Spinal cord (tissue), 10 donors: ENCODE measurements at places on chromosomes 7 and 10.

DNA sequence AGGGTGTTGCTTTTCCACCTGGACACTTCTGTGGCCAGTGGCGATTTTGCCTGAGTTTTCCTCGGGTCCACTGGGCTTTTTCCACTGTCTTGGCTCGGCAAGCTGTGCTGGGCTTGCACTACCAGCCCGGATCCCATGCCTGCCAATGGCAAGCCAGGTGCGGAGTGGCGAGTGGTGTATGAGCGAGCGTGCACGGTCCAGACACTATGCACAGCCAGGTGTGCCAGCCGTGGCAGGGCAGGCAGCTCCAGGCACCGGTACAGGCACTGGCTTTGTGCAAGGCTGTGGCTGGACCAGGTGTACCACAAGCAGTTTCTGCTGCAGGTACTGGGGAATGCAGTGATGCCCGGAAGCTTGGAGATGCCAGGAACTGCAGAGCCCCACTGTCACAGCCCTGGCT is 22.1 kb downstream of the INPP5F start:
- no peak for DNase-seq

DNA sequence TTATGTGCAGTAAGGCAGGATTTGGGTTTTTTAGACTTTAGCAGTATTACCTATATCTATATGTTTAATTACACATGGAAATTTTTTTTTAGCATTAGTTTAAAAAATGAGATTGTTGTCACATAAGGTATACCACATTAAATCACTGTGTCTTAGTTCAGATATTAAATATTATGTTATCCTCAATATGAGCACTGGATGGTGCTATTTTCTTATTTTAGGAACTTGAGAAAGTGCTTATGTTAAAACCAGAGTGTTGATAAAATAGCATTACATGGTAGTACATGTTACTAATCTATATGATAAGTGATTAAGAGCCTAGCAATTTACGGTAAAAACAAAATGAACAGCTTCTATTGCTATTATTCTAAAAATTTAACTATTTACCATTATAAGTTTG is 28.8 kb downstream of the MIOS start:
- DNase-seq: no peak

DNA sequence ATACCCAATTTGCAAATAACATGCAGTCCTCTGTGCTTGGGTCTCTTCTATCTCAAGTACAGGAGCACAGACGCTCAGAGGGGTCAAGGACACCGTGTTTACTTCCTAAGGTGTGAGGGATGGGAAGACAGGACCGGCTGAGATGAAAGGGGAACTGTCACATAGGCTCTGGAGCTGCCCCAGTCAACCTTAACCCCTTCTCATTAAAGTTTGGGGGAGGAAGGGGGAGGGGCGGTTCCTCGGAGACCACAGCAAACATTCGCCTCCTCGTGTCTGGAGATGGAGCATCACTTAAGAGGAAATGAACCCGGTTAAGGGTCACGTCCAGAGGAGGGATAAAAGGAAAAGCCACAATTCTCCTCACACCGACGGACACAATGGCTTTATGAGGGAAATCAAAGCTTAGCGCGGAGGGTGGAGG is 1.1 kb downstream of the SH3PXD2A start:
- no peak for DNase-seq

GRCh38 chr10:89494575-89494974 is 40.8 kb downstream of the SLC16A12 start:
- DNase-seq: no peak

DNA sequence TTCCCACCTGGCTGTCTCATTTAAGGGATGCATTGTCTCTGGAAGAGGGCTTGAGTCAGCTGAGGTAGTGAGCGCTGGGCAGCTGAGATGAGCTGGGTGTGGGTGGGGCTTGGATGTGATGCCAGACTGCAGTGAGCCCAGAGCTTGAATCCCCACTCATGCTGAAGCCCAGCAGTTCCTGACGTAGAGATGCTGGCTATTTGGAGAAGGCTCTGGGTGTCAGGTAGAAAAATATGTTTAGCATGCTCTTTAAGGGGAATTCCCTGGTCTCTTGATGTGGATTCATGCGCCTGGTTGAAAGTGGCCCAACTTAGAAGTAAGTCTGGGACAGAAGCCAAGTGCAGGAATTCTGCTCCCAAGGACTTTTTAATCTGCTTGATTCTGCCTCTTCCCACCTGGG is 241.5 kb upstream of the IGFBP3 start:
- no peak for DNase-seq
